ENCODE measurements at places on chromosomes 6 and 20. TPM values are rescaled to one million over a fixed set of nuclear protein-coding genes. Genes with fewer than 3 reads are reported as not detected.

The CEP85L gene
- total RNA-seq = 71.1 TPM

The NKX2-2 gene
- total RNA-seq = not detected

The TMEM217 gene
- 1.4 TPM for total RNA-seq

- no peak overlapping the region for H3K27ac ChIP-seq
- H3K27me3 ChIP-seq = no peaks in the 10 kb centered on the region
- no peak overlapping the region for H3K4me3 ChIP-seq
- no peak for DNase-seq
- H3K36me3 ChIP-seq = no peaks in the 10 kb centered on the region
These were observed 124.5 kb upstream of the TENT5A start for GRCh38 chr6:81876971-81877370.
